Stimulated activated CD4-positive, alpha-beta T cell treated with anti-CD3 and anti-CD28 coated beads, Interleukin-1b, Interleukin-23, amount 100 ng/mL, for 1 hour (primary cell): ENCODE measurements at places on chromosomes 2 and 18.

DNA sequence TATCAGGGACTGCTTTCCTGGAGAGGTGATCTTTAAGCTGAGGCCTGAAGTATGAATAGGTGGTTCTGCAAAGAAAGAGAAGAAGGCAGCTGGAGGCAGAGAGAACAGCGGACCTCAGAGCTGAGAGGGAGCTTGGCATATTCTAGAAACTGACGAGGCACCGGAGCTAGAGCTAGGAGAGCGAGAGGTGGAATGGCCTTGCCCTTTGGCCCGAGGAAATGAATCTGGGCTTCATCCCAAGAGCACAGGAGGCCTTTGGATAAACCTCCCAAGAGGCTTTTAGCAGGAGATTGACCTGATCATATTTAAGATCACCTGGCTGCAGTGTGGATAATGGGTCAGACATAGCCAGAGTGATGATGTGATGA, 7.9 kb downstream of the DYSF start:
- DNase-seq = no peak

- no peak for DNase-seq
Observed at GRCh38 chr2:98020992-98021713, 25.4 kb upstream of the TMEM131 start.

DNA sequence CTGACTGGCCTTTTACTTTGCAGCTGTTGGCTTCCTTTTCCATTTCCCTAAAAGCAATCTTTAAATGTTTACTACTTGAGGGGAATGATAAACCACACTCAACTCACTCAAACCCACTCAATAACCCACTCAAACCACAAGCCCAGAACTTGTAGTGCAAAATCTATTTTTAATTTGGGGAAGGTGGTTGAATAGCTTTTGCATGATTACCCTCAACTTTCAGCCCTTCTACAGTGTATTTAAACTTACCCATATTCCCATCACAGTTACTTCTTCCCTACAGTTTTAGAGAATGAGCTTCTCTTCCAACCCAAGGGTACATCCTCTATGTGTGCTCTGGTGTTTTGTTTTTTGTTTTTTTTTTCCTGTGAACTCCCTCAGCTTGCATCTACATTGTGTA, 636.1 kb downstream of the TDRD15 start:
- DNase-seq = no peak

DNA sequence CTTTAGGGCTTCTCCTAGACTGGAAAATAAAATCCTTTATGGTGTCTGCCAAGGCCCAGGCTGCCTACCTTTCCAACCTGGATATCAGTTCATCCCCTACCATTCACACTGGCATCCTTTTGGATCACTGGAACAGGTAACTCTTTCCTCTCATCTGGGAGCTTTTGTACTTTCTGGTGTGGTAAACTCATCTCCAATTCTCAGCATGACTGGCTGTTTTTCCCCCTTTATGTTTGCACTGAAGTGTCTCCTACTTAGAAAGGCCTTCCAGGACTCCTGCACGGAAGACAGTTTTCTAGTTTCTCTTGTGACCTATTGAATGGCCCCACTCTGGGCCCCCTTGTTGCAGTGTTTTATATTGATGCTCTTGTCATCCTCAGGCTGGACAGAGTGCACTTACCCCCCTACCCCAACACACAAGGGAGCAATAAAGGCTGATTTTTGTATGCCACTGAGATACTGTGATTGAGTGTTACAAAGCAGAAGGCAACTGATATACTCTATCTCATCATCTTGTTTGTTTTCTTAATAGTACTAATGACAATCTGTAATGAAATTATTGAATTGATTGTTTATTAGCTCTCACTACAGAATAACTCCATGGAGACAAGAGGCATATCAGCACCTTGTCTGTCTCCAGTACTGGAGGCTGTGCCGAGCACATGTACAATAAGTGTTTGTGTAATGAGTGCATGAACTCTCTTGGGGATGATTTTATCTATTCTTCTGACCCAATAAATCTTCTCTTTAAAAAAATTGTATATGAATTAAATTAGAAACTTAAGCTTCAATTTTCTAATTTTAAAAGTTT, 129.9 kb downstream of the PIEZO2 start:
- DNase-seq = no peak

GRCh38 chr18:44986933-44987332, 306.2 kb downstream of the SETBP1 start:
- no peak for DNase-seq

GRCh38 chr2:136238286-136239078, 120.5 kb upstream of the CXCR4 start:
- no peak for DNase-seq

- DNase-seq = peak; percentile 64
Observed at GRCh38 chr2:232327105-232328031, 51.2 kb upstream of the ALPP start.

DNA sequence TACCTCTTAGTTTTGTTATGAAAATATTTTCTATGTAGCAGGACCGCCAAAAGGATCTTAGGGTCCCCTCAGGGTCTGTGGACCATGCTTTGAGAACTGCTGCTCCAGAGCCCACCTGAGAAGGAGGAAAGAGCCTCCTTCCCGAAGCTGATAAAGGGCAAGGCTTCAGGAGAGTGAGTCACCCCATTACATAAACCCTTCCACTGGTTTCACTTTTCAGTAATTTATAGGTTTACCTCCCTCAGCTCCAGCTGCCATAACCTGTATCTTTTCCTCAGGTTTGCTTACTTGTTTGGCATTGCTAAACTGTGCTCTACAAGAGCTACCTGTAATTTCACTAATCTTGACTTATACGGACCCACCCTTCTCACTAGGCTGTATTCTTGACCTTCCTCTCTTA, 6.6 kb downstream of the TTLL4 start:
- DNase-seq = no peak

GRCh38 chr2:37454851-37455762, 110.7 kb downstream of the QPCT start:
- no peak for DNase-seq

DNA sequence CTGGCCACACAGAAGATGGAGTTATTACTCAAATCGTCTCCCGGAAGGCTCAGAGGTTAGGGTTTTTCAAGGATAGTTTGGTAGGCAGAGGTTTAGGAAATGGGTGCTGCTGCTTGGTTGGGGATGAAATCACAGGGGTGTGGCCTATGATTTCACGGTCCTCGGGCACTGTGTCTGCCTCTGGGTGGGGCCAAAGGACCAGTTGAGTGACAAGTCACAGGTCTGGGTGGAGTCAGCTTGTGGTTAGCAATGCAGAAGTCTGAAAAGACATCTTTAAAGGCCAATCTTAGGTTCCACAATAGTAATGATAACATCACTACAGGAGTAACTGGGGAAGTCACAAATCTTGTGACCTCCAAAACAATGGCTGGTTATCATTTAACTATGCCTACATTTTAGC, 387.8 kb downstream of the ZNF521 start:
- no peak for DNase-seq

DNA sequence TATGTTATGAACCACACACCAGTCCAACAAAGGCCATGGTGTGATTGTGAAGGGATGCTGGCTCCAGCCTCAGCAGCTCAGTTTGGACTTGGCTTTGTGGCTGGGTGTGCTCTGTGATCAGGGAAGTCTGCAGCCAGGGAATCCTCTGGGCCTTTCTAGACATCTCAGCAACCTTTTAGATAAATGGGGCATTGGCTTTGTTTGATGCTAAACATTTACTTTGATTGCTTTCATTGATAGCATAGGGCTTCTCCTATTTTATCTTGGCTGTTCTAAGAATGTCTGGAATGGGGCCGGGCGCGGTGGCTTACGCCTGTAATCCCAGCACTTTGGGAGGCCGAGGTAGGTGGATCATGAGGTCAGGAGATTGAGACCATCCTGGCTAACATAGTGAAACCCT, 104.5 kb downstream of the VAPA start:
- no peak for DNase-seq

GRCh38 chr2:148042219-148042618, 21.3 kb downstream of the MBD5 start:
- no peak for DNase-seq

DNA sequence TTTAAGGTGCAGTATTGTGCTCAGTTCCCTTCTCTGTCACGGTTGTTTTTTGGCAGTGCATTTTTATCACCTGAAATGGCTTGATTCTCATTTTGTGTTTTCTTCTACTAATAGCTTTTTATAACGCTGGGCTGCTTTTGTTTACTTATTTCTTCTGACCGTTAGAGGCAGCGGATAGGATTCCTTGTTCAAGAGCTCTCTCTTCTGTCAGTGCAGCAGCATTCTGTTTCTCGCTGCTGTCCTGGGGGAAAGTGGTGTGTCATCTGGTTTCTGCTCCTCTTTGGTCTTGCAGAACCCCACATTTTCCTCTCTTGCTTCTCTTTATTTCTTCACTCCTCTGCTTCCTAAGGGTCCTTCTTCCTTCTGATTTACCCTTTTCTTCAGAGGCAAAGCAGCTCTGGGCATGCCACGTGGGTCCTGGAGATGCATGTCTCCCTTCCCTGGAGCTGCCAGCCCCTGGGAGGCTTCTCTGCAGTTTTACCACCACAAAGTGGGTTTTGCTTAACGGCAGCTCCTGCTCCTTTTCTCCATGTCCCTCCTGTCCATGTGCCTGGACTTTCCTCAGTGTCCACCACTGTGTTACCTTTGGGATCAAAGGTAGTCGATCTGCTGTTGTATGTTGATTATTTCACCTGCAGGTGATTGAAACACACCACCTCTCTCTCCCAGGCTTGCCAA, 47.3 kb upstream of the SNTG2 start:
- no peak for DNase-seq

- no peak for DNase-seq
Observed at GRCh38 chr2:220273082-220273481, 645.7 kb downstream of the SLC4A3 start.

GRCh38 chr2:85112906-85113625, 20.1 kb upstream of the TCF7L1 start:
- no peak for DNase-seq

- DNase-seq = no peak
Observed at GRCh38 chr2:27571197-27571596, 11.6 kb upstream of the ZNF512 start.

DNA sequence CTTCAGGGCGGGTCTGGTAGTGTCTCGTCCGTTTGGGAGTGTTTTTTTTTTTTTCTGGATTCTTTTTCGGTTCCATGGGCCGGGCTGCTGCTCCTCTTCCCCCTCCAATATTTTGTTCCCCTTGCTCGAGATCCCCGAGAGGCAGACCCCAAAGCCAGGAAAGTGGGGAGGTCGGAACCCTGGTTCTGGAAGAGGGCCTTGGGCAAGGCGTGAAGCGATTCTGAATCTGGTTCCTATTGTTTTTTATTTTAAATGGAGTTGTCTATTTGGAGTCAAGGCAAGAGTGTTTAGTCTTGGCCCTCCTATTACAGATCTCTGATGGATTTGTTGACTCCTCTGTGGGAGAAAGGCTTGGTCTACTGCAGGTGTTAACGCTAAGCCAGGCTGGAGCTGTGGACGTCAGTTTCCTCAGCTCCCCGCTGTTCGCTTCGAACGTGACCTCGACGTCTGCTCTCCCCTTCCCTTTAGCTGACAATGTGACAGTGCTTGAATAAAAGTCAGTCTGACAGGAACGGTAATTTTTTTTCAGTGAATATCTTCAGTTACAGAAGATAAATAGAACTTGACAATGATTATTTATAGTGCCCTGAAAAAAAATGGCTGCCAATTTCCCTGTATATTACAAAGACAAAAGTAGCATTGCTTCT, 683 bp upstream of the DNAJC27 start:
- no peak for DNase-seq

DNA sequence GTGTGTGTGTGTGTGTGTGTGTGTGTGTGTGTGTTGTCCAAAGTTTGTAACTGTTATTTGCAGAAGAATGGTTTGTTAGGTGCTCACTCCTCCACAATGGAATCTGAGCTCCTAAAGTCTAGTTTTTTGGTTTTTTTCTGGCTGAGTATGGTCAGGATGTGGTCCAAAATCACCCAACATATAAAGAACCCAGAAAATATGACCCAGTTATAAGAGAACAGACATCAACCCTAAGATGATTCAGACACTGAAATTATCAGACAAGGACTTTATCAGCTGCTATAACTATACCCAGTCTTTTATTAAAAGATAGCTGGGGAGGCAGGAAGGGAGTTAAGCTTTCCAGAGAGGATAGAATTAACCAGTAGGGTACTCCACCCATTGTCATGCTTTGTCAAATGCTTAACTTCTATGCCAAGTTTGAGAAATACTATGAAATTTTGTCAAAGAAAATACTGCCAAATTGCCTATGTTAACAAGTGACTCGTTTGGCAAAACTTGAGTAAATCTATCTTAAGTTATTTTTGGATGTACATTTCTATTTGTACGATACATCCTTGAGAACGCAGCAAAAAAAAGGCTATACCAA, 57.5 kb downstream of the TANK start:
- DNase-seq = no peak

DNA sequence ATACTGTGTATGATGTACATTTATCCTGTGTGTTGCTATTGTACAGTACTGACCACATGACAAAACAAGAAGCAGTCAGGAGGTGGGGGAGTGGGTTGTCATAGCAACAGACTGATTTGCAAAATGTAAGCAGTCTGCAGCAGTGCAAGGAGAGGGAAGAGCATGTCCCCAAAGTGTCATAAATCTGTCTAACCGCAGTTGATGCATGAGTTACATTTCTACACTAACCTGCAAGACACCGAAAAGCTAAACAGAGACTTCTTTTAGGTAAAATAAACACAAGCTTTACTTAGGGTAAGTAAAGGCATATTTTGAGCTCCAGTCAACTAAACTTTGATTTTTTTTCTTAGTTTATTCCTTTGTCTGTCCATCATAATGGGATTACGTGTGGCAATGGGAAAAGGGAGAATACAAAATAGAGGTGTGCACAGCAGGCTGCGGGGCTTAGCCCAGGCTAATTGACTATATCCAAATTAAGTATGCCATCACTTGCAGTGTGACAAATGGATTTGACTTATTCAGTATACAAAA, 134.5 kb downstream of the MEIS1 start:
- no peak for DNase-seq

GRCh38 chr2:41723526-41723925, 324.3 kb upstream of the PKDCC start:
- no peak for DNase-seq

GRCh38 chr18:79405781-79406575, 10.2 kb downstream of the NFATC1 start:
- peak; percentile 49 for DNase-seq

- DNase-seq = no peak
Observed at GRCh38 chr2:138499684-138500083, 1.9 kb upstream of the SPOPL start.

DNA sequence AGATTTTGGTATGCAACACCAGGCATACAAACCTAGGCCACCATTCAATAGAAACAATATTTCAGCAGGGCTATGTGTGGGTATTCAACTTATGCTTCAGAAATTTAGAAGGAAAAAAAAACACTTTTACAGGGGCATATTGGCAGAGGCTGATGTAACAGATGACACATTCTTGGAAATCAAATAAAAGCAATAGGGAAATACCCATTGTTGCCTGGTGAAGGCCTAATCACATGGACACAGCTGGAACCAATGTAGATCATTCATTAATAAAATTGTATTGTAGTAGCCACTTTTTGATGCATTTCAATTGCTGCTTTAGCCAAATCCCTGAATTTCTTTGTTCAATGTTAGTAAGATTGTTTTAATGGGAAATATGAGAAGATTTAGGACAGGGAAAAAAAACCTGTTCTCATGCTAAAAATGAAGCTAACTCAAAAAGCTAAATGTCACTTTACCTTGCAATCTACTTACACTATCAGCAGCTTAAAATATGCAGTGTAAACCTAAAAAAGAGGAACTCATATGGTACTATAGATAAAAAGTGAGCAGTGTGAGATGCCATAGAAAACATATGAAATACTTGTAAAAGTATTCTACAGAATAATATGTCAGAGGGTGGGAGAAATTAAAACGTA, 289.4 kb downstream of the ZEB2 start:
- DNase-seq = no peak
